Stimulated activated CD8-positive, alpha-beta memory T cell treated with anti-CD3 and anti-CD28 coated beads, Interleukin-2, amount 100 ng/mL, for 1 hour (primary cell): ENCODE measurements at places on chromosomes 7 and 10.

DNA sequence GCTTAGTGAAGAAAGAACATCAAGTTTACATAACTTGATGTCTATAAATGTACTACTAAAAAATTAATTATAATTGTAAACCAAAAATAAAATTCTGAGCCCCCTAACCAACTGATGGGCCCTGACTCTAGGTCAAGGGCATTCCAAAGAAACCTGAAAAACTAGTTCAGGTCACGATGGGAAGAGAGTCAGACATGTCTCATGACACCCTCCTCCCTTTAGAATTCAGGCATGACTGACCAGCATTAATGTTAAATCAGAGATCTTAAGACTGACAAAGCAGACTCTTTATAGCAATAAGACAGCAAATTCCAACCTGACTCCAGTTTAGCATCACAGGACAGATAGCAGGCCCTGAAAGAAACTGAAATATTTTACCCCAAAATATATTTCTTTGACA is 21.6 kb upstream of the OTUD1 start:
- no peak for DNase-seq

- no peak for DNase-seq
These were observed 115.6 kb upstream of the RNF32 start for GRCh38 chr7:156524818-156525597.

DNA sequence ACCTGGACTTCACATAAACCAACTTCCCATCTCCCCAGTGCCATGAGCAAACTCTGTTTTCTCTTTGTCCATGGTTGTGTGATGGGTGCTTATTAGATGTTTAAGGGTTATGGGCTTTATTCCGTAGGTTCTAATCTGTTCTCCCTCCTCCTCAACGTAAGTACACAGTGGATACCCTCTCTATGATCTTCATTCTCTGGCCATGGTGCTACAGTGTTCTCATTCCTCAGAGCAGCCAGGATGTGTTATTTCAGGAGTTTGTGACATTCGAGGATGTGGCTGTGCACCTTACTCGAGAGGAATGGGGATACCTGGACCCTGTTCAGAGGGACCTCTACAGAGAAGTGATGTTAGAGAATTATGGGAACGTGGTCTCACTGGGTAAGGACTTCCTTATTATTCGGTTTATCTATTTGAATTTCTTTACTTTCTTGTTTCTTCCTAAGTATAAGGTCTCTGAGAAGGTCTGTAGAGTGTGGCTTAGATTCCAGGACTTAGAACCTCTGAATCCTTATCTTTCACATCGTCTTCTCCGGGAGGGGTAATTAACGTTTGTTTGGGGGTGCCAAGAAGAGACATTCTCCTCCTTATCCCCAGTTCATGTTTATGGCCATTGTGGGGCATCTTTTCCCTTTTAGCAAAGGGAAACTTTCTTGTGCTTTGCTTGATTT is 3.8 kb downstream of the ZNF655 start:
- no peak for DNase-seq

DNA sequence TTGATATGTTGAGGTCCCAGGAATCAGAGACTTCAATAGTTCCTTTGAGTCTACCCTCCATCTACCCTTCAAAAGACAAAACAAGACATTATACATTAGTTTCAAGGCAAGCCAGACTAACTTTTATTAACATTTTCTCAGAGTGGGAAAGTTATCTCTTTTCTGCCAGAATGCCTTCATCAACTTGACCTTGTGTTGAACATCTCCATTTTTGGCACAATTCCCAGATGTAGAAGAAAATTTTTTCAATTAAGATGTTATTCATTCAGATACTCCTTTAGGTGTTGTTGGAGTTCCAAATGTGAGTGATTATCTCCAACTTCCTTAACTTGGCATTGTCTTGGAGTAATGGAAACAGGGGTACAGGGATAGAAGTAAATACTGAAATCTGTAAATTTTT is 59.1 kb downstream of the NRF1 start:
- DNase-seq, result no peak

- no peak for DNase-seq
These were observed 21.3 kb downstream of the ECHDC3 start for GRCh38 chr10:11763501-11763861.

GRCh38 chr7:121992068-121992467 is 119.1 kb downstream of the PTPRZ1 start:
- DNase-seq, result no peak

DNA sequence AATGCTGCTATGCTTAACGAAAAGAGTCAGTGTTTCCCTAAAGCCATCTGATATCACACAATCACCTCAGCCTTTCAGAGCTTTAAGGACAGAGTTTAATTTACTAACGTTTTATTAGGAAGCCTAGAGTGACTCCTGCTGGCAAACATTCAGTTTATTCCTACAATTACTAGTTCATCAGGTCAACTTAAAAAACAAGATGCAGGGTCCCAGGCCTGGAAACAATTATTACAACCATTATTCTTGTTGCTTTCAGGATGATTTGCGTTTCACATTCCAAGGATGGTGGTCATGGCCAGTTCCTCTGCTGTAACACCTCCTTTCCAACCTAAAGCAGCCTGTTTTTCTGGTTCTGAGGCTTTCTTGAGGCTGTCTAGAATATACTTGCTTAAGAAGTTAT is 1.5 kb upstream of the FAM53B start:
- no peak for DNase-seq

GRCh38 chr7:82961240-82961639 is 201.4 kb downstream of the PCLO start:
- DNase-seq, result no peak

DNA sequence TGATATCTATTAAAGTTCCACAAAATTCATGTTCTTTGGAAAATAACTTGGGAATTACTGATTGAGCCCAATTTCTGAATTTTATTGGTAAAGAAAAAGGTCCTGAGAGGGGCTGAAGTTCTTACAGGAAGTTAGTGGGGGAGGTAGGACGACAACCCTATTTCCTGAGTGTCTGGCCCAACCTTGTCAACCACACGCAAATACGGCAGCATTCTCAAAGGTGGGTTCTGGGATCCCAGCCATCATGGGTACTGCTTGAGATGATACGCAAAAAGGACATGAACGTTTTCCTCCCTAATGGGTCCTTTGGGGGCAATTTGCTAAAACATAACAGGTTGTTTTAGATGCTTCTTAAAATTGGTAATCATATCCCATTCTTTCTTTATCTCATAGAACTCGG is 2.7 kb upstream of the PDCD4 start:
- no peak for DNase-seq

DNA sequence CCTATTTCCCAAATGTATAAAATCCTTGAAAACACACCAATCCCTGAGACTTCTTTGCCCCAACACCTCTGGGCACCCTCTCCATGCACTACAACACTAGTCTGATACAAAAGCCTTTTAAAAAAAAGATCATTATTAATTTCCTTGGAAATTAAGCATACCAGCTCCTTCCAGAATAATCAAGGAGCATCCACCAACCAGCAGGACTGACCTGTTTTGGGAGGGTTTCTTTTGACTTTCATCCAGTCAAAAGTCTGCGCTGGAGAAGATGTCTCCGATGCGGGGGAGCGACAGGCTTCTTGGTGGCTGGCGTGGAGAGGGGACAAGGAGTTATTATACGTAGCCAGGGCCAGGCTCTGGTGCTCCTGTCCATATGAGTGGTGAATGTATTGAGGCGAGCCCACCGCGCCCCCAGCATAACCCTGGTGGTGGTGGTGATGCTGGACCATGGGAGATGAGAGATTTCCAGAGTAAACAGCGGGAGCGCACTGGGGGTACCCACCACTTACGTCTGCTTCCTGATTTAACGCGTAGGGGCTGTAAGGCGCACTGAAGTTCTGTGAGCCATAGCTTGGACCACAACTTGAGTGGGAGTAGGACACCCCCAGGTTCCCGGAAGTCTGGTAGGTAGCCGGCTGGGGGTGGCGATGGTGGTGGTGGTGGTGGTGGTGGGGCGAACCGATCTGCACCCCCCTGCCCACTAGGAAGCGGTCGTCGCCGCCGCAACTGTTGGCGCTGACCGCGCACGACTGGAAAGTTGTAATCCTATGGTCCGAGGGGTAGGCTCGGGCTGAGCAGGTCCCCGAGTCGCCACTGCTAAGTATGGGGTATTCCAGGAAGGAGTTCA is 527 bp downstream of the HOXA1 start:
- DNase-seq, result no peak
